ENCODE measurements at places on chromosomes 5 and 9.

- no peak for DNase-seq
Observed at GRCh38 chr5:75368391-75368790, 31.4 kb downstream of the HMGCR start.

- DNase-seq: no peak
Observed at GRCh38 chr5:155004138-155004744, 9.3 kb upstream of the KIF4B start.

DNA sequence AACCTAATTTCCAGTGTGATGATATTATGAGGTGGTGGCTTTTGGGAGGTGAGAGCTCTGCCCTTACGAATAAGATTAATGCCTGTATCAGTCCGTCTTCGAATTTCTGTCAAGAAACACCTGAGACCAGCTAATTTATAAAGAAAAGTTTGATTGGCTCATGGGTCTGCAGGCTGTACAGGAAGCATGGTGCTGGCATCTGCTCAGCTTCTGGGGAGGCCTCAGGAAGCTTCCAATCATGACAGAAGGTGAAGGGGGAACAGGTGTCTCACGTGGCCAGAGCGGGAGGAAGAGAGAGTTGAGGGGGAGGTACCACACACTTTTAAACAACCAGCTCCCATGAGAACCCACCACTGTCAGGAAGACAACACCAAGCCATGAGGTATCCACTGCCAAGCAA, 46.9 kb downstream of the C9orf50 start:
- no peak for DNase-seq

DNA sequence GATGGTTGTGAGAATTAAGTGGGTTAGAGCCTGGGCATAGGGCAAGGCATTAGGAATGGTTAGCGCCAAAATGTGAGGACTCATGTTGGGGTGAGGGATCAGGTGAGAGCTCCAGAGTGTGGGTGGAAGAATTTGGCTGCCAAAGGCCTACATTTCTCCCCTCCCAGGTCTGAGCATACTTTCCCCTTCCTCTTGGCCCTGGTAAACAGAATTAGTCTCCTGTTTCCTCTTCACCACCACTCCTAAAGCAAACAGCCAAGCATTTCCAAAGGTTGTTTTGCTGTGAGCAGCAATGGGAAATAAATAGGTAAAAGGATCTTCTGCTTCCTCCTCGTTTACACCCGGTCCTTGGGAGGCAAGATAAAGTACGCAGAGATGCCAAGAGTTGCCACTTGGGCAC, 132.5 kb downstream of the ZSWIM6 start:
- no peak for DNase-seq

GRCh38 chr9:127585161-127585819, 26.8 kb upstream of the STXBP1 start:
- no peak for DNase-seq

- no peak for DNase-seq
Observed at GRCh38 chr5:142292249-142292648, 32.6 kb downstream of the SPRY4 start.

GRCh38 chr5:1325191-1325741, 19.6 kb downstream of the CLPTM1L start:
- no peak for DNase-seq

DNA sequence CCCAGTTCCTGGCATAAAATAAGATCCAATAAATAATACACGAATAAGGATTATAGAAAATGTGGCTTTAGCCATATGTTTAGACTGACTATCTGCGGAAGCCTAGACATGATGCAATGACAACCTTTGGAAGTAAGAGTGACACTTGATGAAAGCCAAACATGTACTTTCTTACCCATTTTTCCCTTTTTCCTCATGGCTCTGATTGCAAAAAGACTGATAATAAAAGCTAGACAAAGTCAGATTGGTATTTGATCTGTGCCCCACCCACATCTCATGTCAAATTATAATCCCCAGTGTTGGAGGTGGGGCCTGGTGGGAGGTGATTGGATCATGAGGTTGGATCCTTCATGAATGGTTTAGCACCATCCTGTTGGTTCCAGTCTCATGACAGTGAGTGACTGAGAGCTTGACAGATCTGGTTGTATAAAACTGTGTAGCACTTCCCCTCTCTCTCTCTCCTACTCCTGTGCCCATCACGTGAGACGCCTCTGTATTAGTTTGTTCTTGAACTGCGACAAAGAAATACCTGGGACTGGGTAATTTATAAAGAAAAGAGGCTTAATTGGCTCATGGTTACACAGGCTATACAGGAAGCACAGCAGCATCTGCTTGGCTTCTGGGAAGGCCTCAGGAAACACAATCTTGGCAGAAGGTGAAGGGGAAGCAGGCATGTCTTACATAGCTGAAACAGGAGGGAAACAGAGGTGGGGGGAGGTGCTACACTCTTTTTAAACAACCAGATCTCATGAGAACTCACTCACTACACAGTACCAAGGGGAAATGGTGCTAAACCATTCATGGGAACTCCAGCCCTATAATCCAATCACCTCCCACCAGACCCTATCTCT, 243.4 kb upstream of the PIK3R1 start:
- DNase-seq: no peak

DNA sequence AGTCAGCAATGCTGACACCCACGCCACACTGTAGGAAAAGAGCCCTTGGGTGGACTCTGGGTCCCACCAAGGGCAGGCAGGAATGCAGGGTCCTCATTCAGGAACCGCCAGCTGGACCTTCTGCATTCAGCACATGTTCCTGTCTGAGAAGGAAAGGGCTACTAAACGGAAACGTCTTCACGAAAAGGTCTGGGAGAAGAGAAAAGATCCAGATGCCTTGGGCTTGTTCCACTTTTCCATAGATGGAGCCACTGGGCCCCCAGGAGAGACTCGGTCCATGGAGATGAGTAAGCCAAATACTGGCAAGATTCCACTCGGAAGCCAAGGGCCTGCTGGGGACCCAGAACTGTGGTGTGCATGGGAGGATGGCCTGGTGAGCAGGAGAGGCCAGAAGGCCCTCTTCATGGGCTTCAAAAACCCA, 38.4 kb downstream of the LHFPL2 start:
- no peak for DNase-seq

- DNase-seq: no peak
Observed at GRCh38 chr9:38708759-38709158, 11.2 kb downstream of the FAM240B start.

- peak; percentile 88 for DNase-seq
Observed at GRCh38 chr9:137236238-137236935, 4.7 kb upstream of the TUBB4B start.

DNA sequence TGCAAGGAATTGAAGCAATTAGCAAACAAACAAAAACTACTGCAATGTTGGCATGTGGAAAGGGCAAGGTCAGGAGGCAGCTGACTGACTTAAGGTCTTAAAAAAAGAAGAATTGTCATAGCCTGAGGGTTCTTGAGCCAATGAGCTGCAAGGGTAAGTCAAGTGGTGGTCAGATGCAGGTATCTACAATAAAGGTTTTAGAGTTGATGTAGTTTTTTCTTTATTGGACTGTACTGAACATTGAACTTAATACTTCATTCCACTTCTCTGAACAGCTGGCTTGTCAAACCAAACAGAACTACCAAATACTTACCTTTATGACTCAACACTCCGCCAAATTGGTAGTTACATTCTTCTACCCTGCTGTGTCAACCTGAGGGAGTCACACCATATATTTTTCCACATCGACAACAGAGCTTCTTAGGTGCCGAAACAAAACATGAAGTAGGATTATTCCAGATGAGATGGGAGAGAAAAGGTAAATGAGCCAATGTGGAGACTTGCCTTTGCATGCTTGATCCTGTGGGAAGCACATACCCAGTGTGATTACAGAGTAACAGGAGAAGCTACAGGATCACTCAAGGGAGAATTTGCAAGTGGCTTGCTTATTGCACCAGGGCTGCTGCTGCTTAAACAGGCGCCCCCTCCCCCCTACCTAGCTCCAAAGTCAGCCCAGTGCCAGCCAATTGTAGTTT, 35.3 kb downstream of the EQTN start:
- DNase-seq: no peak

DNA sequence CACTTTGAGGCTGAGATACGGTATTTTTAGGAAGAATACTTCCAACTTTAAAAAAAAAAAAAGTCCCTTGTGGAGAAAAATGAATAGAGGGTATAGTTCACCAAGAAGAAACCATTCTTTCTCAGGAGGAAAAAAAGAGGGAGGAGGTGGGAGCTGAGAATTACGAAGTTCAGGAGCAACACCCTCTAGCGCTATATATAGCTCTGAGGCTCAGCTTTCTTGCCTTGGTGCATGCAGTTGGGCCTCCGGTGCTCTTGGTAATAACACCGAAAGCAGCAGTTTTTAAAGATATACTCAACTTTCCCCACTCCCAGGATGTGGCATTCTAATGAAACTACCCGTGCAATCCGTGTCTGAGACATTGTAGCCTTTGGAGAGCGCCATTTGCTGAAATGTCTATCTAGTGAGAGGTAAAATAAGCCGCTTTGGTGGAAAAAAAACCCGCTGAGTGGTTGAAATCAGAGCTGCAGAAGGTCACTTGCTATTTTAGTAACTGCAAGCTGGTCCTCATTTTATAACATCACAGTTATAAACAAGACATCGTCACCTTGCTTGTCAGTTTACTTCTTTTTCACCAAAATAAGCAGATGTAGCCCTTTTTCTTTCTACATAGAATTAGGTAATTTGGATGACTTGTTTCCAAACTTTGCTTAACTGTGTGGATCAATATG, 156.4 kb downstream of the RORB start:
- DNase-seq: no peak
